ENCODE measurements at places on chromosomes 7 and 10.

DNA sequence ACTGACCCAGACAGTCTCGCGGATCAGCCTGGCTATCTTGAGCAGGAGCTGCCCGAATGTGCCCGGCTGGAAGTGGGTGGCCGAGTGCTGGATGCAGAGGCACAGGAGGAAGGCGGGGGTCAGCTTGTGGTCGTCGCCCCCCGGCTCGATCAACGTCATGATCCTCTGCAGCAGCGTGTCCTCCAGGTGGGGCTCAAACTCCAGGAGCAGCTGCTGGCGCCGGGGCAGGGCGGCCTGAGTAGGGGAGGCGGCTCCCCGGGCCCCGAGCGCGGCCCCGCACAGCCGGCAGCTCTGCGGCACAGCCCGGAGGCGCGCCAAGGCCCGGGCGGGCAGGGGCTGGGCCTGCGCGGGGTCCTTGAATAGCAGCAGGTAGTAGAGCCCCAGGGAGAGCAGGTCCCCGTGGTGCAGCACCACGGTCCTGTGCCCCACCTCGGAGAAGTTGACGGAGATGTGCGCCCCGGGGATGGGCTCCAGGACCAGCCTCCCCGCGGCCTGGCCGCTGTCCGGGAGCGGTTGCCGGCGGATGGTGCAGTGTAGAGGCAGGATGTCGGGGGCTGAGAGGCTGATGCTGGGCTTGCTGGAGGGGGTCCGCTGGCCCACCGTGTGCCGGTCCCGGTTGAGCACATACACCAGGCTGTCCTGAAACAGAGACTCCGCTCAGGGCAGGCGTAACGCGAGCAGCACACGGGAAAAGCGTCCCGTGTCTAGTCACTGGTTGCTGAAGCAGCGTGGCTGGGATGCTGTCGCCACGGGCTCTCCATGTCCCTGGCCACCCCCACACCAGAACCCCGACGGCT is 27.0 kb downstream of the PAPOLB start:
- DNase-seq = no peak

DNA sequence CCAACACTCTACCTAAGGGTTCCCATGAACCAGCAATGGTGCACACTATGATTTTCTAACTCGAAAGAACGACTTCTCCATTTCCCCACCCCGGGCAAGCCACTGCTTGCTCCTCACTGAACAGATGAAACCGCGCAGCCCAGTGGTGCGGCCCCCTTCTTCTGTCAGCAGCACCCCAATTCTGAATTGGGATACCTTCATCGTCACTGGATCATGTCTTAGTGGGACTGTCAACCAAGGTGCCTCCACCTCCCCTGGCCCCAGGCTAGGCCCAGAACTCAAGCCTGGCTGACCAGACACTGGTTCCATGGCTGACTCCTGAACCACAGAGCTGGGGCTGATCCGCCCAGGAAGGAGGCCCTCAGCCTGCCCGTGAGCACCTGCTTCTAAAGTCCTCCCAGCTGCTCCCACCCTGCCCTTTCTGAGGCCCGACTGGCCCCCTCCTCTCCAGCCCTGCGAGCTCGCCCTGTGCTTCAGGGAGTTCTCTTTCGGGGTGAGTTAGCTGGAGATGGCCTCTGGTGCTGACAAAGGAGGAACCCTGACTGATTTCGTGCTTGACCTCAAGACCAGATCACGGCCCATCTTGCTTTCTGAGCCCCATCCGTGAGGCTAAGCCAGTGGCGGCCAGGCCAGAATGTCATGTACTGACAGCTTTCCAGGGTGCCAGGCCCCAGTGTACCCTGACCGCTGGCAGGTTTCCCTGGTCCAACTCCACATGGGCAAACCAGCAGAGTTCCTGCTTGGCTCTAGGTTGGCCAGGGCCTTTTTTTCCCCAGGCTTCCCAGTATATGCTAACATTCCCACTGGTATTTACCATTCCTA is 44.5 kb downstream of the FAM53B start:
- DNase-seq = no peak

DNA sequence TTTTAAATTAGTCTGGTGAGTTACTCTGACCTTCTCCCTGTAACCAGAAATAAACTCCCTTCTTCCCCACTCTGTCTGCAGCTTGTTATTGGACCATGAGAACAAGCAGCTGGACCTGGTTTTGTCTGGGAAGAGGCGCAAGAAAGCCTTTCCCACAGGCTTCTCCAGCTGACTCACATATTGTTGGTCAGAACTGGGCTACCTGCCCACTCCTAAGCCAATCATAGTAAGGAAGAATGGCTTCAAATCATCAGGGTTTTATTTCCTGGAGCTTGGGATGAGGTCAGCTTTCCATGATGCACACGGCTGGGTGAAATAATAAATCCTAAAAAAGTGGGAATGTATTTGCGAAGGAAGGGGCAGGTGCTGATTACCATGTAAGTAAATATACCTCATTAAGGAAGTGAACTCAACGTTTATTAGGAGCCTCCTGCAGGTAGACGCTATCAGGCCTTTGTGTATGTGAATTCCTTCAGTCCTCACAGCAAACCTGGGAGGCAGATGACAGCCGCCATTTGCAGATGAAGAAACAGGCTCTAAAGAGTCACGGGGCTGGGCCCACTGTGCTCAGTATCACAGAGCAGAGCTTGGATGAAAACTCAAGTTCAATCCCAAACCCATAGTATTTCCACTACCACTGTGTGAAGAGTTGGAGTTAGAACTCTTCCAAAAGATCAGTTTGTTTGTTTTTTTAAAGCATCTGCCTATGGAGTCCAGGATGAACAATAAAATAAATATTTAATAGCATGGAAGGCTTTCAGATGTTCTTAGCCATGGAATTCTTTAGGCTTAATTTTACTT is 32.8 kb downstream of the IL15RA start:
- DNase-seq = no peak

DNA sequence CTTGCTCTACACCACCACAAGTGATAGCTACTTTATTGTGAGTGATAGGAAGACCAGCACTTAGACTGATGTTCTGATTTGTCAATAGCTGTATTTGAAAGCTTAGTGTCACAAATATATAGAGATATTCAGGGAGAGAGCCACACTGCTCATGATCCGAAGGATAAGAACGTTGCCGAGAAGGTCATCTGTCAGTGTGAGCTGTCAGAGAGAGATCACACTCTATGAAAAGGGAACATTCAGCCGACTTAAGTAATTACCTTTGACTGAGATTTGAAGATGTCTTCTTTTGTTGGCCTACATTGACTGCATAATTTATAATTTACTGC is 322.6 kb downstream of the TFEC start:
- no peak for DNase-seq

DNA sequence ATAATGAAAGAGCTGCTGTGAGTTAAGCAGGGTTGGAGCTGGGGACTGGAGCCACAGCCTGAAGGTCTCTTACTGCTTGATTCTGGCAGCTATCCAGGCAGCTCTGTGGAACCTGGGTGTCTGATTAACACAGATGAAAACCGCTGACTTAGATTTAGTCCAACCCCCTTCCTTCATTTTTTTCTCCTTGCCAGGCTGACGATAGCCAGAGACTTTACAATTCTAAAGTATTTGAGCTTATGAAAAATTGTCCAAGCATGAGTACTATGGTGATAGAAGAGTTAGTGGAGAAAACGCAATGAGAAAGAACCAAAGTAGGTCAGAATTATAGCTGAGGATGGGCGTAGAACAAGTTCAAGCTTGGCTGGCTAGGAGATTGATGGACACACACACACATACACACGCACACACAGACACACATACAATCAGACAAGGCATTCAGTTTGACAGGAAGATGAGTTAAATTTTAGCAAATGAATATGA is 13.5 kb upstream of the GPR85 start:
- no peak for DNase-seq

- no peak for DNase-seq
Observed at GRCh38 chr10:5094265-5095205, at the start of gene AKR1C3. Gene AKR1C3 (plus strand): TSS chr10:5094414. CDS start chr10:5094445, 31 bp downstream.

GRCh38 chr10:119143657-119144056 is 21.9 kb downstream of the SFXN4 start:
- no peak for DNase-seq

- DNase-seq = no peak
Observed at GRCh38 chr7:132394283-132395198, 181.7 kb downstream of the PLXNA4 start.

DNA sequence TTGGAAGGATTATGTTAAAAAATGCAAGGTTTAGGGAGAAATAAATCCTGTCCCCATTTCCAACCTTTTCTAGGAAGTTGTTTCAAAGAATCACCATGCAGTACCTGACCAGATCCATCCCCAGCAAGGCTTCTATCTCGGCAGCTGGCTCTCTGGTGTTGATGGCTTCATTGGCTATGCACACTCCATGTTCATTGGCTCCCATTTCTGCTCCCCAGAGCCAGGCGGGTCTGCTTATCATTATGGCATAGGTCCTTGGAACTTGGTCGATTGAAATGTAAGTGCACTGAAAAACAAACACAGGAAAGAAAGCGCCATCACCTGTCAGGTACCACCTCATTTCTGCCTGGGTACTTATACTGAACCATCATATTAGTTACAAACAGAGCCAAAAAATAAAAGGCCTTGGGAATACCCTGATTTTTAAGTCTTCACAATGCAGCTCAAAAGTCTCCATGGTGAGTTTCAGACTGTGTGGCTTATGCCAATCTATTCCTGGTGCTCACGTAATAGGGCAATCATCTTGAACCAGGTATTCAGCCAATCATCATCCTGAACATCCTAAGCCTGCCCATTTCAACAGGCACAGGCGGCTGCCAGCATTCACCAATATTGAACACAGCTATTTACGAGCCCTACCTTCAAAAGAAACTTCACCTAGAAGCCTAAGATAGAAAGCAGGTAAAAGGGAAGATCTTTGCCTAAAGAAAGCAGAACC is 34.4 kb downstream of the SCRN1 start:
- DNase-seq = no peak

DNA sequence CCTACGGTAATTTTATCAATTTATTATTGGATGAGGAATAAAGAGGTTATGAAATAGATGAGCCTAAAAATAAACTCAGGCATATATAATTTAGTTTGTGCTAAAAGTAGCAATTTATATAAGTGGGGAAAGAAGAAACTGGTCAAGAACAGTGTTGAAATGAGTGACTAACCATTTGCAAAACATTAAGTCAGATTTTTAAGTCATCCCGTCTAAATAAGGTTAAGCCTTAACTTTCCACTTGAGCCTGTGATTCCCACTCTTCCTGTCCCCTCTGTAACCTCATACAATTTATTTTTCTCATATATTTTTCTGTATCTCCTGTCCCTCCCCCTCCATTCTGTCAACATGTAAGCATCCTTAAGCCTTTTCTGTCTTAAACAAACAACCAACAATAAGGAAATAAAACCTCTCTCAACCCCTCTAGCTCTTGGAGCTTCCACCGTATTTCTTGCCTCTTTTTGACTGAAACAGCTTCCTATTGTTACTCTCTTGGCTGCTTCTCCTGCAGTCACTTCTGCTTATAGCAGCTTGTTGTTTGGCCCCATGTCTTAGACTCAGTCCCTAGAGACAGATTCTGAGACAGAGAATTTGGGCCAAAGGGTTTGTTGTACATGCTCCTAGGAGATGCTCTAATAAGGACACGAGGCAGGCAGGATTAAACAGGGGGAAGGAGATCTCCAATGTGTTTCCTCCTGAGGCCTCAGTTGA is 109.7 kb downstream of the GNAI1 start:
- DNase-seq = no peak

DNA sequence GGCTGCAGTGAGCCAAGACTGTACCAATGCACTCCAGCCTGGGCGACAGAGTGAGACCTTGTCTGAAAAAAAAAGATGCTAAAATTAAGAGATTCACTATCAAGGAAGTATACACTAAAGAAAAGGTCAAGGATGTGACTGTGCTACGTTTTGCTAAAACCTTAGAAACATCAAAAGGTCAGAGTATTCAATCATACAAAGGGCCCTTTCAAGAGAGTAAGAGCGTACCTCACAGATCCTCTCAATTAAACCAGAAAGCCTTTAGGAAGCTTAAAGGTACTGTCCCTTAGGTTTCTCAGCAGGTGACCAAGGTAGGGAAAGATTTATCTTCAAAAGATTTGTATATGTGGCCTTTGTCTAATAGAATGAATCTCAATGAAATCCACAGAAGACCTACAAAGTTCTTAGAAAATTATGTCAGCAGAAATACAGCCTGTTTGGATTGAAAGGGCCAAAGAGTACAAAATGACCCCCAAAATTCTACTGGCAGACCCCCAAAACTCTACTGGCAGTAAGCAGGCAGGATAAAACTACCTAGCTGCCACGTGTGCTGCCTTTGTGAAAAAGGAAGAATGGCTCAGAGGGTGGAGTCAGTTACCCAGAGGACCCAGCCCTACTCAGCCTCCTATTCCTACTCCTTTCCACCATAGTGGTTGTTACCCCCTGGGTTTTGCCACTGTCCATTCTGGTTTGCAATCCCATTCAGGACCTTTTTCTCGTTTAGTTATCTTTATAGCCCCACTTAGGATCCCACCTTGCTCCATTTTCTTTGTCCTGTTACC is 36.7 kb downstream of the ARHGAP19 start:
- DNase-seq = no peak

DNA sequence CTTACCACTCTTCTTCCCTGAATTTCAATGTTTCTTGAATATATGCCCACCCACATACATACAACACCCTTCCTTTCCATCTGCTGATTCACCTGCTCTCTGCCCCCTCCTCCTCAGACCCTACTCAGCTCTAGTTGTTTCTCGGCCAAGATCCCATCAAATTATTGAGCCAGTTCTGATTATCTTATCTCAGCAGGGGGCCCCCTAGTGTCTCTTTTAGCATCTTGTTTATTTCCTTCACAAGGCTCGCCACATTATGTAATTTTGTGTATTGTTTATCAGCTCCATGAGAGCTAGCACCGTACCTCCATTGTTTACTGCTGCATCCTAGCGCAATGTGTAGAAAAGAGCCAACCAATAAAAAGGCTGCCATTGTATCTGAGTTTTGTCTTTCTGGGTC is 71.9 kb downstream of the FAM13C start:
- no peak for DNase-seq

DNA sequence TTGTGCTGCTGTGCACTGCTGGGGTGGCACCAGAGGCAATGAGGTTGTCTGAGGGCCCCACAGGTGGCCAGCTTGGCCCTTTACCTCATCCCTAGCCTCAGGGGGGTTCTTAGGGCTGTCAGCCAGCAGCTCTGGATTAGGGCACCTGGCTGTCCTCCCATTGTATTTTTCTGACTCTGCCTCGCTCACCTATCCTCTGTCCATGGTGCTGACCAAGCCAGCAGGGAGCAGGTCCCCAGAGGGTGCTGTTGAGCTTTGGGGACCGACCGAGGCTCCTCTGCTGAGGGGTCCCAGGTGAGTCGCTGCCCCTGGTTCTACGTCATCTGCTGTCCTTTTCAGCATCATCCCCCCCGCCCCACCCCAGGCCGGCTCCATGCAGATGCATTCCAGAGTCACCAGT is 32.1 kb upstream of the ZNF735 start:
- no peak for DNase-seq

DNA sequence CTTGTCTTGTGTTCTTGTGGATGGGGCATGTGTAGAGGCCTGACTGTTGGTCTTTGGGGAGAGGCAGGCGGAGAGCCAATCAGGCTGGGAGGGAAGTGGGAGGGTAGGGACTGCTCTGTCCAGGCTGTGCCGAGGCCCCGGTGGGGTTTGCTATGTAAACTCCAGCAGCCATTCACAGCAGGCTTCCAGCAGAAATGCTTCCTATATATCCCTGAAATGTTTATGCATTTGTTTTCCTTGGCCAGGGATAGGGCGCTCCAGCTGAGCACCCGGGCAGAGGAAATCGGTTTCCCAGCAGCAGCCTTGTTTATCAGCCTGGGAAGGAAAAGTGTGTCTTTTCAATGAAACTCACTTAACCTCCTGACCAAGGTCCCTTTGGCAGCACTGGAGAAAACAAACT is 18.3 kb upstream of the AQP1 start:
- no peak for DNase-seq

- no peak for DNase-seq
Observed at GRCh38 chr7:157718303-157719007, 381.7 kb downstream of the DNAJB6 start.

- no peak for DNase-seq
Observed at GRCh38 chr7:15566476-15566875, 4.7 kb upstream of the AGMO start.

Data from GM12891 (cell line).